Erythroblast (primary cell): ENCODE measurements at places on chromosomes 11 and 22.

DNA sequence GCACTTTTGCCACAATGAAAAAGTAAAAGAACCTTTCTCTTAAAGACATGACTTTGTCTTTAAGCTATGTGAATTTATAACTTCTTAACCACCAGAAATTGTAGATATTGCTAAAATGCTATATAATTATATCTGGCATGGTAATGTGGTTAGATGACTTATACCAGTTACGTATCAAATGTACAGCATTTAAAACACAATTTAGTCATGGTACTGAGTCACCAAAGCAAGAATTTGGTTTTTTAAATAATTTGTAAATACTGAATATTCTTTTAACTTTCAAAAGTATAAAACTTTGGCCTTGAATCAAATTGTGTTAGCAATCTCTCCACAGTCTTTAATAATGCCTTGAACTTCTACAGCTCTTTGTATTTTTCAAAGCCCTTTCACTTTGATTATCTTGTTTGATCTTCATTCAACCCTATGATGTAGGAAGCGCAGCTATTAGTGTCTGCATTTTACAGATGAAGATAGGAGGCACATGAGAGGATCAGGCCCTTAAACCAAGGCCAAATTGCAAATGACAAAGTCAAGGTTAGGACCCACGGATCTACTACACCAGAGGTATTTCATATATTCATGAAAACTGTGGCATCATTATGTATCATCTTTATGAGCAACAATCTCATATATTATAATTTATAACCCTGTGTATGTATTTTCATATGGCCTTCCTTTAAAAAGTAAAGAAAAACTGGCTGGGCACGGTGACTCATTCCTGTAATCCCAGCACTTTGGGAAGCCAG, 4.4 kb upstream of the SYTL2 start:
- no peak for DNase-seq

DNA sequence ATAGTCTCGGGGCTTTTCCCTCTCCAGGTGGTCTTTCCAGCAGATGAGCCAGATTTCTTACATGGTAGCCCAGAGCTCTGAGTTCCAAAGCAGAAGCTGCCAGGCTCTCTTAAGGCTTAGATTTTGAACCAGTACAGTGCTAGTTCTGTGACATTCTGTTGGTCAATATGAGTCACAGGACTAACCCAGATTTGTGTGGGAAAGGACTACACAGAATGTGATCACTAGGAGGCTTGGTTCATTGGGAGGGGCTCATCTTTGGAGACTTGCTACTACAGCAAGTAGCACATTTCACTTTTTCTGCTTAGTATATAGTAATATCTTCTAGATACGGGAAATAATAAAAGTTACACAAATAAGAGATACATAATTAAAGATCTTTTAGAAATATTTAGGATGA, 24.1 kb downstream of the RNF214 start:
- no peak for DNase-seq

DNA sequence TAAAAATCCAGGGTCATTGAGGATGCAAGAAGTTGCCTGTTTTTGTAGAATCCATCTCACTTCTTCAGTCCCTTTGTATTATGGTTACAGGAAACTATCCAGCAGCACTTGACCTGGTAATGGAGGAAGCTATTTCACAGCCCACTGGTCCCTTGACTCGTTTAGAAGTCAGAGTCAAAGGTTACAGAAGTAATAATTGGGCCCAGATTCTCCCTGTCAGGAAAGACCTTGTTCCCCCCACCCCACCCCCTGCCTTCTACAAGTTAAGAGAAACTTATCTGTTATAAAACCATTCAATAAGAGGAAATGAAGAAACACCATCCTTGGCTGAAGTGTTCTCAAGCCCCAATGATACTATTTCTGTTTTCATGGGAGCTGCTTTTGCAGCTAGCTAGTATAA, 65.8 kb downstream of the CSTPP1 start:
- no peak for DNase-seq

- DNase-seq, result no peak
Observed at GRCh38 chr11:124160986-124161385, 22.2 kb upstream of the OR10D3 start.

DNA sequence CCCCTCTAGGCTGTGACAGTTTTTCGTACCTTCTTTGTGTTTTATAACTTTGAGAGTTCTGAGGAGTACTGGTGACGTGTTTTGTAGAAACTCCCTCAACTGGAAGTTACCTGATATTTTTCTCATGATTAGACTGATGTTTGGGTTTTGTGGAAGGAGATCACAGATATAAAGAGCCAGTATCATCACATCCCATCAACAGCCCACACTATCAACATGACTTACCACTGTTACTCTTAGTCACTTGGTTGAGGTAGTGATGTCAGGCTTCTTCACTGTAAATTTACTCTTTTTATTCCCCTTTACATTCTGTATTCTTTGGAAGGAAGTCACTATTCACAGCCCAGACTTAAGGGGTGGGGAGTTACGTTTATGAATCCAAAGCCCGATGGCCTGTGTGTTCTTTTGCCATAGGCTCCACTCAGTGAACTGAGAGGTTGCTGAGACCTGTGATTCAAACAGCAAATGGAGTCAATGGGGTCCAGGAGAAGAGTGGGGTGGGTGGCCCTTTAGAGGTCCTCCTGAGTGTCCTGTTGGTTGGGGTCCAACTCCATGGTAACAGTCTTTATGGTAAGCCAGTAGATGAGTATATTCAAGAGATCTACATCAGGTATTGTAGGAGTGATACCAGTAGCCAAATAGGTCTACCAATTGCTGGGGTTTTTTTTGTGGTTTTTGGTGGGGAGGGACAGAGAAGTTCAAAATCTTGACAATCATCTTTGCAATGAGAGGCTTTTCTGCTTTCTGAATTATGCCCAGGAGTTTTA, 15.2 kb upstream of the MS4A4E start:
- DNase-seq, result no peak

DNA sequence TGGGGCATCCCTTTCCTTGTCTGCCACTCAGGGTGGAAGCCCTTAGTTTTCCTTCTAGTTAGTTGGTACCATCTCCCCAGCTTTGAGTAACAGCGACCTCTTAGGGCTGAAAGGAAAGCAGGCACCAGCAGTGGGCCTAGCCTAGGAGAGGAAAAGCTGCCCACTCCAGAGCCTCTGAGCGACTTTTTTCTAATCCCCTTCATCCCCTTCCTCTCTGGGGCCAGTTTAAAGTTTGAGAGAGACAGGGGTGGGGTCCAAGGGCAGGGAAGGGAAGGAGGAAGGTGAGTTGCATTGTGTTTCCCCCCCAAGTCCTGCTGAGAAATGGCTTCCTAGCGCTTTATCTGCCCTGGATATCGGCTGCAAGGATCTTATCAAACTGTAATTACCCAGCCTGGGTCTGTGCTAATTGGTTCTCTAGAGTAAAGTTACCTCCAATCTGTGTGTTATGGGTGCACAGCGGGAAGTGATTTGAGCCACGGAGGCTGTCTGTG, 573.9 kb upstream of the CADM1 start:
- no peak for DNase-seq

- DNase-seq, result peak; percentile 96
Observed at GRCh38 chr22:17638432-17639246, at the start of gene BCL2L13. TSS of gene BCL2L13 (plus strand) at chr22:17638757. CDS start at chr22:17655712, 16,955 bp downstream.

GRCh38 chr11:98155696-98156095, 865.1 kb upstream of the CNTN5 start:
- no peak for DNase-seq

- no peak for DNase-seq
Observed at GRCh38 chr11:33533386-33534052, 167.1 kb downstream of the C11orf91 start.

DNA sequence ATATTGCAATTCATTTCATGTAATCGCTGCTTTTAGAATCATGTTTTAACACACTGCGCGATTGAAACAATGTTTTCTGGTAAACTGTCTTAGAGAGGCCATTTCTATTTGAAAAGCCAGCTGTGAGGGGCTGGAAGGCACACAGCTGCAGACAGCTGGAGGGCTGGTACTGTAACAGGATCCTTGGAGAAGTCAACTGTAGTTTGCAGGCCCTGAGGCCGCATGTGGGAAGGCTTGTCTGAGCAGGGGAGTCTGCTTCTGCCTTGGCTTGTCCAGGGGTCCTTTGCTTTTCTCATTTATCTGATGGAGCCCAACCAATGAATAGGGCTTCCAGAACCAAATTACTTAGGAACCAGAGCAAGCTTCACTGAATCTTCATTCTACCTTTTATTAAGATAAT, 313.5 kb downstream of the BLID start:
- DNase-seq, result no peak

GRCh38 chr11:86167499-86168164, 76.9 kb upstream of the EED start:
- peak; percentile 51 for DNase-seq

DNA sequence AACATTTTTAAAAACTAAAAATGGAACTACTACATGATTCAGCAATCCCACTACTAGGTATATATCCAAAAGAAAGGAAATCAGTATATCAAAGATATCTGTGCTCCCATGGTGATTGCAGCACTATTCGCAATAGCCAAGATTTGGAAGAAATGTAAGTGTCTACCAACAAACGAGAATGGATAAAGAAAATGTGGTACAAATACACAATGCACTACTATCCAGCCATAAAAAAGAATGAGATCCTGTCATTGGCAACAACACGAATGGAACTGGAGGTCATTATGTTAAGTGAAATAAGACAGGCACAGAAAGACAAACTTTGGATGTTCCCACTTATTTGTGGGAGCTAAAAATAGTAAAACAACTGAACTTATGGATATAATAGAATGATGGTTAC, 575.9 kb upstream of the CCDC90B start:
- DNase-seq, result no peak

DNA sequence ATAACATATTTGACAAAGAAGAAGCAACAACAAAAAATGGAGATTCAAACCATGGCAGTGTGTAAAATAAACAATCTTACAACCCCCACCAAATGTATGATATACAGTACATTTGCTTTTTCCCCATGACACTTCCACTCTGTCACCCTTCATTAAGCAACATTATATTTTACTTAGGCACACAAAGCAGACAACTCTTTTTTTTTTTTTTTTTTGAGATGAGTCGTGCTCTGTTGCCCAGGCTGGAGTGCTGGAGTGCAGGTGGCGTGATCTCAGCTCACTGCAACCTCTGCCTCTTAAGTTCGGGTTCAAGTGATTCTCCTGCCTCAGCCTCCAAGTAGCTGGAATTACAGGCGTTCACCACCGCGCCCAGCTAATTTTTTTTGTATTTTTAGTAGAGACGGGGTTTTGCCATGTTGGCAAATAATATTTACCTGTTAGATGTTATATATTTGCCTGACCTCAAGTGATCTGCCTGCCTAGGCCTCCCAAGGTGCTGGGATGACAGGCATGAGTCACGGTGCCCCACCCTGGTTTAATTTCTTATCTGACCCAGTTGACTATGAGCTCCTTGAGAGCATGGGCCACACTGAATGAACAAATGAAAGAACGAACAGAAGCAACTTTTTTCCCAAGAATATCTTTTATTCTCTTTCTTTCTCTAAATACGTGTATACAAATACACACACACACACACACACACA, 5.5 kb upstream of the PCF11 start:
- peak; percentile 90 for DNase-seq

DNA sequence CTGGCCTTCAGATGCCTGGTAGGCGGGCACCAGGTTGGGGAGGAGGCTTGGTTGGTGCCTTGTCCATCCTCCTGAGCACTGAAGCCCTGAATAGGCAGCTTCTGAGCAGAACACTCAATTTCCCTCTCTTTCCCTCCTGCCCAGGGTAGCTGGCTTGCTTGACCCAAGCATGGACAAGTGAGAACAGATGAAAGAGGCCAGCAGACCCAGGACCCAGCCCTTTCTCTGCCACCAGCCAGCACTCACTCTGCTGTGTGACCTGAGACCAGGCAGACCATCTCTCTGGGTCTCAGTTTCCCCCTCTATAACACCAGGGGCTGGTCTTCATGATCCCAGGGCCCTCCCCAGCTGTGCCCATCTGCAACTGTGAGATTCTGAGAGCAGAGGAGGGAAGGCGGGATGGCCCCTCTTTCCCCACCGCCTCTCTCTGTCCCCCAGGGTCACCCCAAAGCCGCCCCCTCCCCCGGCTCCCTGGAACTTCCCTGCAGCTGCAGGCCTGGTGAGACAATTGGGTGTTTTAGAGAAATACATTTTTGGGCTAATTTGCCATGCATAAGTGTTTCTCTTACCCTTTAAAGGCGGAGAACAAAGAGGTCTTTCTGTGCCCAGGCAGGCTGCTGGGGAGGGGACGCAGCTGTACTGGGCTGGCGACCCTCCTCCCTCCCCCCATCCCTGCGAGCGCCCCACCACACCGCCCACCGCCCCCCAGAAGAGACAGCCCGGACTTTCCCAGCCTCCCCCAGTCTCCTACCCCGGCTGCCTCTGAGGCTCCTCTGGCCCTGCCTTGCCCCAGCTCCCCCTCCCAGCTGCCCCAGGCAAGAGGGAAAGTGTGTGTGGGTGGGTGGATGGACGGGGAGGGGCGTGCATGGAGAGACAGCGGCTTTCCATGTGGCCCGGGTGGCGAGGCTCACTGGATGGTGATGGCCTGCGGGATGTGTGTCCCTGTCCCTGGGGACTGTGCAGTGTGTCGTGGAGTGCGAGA, 30.8 kb upstream of the PICK1 start:
- no peak for DNase-seq

DNA sequence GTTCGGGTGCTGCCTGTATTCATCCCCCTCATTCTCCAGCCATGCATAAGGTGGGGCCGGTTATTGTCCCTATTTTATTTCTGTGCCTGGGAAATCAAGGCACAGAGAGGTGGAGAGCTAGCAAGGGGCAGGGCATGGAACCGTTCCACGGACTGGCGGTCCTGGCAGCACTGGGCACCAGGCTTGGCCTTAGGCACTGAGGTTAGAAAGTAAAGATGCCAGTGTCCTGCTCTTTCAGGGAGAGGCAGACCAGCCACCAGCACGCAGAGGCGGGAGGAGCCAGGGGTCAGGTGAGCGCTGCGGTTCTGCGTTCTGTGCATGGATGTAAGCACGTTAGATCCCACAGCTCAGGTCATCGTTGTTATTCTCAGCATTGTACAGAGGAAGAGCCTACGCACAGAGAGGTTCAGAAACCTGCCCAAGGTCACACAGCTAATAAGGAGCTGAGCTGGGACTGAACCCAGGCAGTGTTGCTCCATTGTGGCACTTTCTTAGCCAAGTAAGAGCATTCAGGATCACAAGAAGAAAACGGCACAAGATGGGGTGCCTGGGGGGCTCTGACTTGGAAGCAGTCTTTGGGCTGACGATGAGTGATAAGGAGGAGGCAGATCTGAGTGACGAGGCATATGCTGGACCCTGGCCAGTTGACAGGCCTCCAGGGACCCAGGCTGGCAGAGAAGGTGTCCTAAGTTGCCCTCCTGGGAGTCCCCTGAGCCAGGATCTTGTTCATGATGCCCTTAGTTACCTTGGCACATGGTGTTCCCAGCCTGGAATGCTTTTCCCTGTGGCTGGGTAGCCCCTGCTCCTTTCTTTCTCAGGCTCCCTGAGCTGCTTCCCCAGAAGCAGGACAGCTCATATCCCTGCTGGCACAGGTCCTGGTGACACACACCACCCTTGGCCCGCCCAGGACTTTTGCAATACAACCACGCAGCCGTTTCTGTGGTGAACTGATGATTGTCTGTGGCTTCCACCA, 41.1 kb downstream of the OSBPL5 start:
- peak; percentile 89 for DNase-seq

- no peak for DNase-seq
Observed at GRCh38 chr11:61278001-61278470, 17.1 kb downstream of the VWCE start.
